ENCODE measurements at places on chromosomes 13 and 19.

DNA sequence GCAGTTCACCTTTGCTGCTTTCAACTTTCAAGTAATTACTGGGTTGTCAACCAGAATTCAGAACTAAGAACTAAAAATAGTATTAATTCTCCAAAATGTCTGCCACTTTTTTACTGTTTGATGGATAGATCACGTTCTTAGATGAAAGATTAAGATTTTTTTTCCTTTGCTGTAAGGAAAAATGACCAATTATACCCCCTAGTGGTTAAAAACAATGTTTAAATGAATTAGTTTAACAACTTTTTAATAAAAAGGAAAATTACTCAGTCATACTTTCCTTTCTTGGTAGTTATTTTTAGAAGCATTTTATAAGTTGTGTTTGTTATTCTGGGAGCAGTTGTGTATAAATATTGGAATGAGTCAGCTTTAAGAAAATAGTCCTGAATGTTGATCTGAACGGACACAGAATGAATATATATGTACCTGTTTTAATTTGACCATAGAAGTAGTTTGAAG is 4.6 kb downstream of the TM9SF2 start:
- DNase-seq = no peak

DNA sequence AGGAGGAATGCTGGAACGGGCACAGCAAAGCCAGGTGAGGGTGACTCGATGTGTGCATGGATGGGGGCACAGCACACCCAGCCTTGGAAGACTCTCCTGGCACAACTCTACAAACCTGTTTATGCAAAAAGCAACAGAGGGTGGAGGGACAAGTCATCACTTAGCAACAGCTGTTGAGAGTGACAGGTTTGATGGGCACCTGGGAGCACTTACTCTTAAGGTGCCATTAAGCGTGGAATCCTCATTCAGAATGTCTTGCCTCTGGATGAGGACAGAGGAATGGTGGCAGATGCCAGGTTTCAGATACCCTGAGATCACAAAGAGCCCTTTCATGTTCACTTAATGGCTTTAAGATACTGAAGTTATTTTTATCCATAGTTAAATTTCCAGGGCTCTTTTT is 97.0 kb downstream of the DCT start:
- DNase-seq = no peak

DNA sequence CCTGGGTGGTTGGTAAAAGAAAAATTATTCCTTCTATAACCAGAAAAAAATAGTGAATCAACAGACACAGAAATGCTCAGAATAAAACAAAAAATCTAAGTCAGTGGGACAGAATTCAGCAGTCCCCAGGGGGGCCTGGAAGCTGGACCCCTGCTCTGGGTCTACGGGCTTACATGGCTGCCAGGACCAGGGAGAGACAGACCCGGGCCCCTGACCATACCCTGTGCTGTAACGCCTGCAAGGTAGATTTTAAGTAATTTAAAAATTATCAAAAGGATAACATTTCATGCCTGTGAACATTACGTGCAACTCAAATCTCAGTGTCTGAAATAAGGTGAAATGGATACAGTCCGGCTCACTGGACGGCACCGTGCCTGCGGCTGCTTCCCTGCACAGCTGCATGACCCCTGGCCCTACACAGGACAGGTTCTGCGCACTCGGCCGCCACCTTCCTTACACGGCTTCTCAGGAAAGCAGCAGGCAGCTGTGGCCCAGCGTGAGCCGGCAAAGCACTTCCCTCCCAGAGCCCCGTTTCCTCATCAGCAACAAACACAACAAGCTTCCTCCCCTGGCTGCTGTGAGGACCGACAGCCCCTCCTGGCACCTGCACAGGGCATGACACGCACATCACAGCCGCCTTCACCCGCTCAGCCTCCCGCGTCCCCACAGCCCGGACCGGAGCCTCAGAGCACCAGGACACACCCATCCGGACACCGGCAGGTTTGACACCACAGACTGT is 22.2 kb downstream of the RASA3 start:
- DNase-seq = peak; percentile 72

- no peak for DNase-seq
These were observed 32.8 kb downstream of the ELL start for GRCh38 chr19:18488838-18489626.

- no peak for DNase-seq
These were observed 65.2 kb downstream of the DACH1 start for GRCh38 chr13:71801781-71802180.

All from GM13977 (cell line).